NCI-H345 (cell line): ENCODE measurements at places on chromosomes 11 and 22.

GRCh38 chr11:112226831-112227401, 688 bp downstream of the PTS start:
- no peak for DNase-seq

DNA sequence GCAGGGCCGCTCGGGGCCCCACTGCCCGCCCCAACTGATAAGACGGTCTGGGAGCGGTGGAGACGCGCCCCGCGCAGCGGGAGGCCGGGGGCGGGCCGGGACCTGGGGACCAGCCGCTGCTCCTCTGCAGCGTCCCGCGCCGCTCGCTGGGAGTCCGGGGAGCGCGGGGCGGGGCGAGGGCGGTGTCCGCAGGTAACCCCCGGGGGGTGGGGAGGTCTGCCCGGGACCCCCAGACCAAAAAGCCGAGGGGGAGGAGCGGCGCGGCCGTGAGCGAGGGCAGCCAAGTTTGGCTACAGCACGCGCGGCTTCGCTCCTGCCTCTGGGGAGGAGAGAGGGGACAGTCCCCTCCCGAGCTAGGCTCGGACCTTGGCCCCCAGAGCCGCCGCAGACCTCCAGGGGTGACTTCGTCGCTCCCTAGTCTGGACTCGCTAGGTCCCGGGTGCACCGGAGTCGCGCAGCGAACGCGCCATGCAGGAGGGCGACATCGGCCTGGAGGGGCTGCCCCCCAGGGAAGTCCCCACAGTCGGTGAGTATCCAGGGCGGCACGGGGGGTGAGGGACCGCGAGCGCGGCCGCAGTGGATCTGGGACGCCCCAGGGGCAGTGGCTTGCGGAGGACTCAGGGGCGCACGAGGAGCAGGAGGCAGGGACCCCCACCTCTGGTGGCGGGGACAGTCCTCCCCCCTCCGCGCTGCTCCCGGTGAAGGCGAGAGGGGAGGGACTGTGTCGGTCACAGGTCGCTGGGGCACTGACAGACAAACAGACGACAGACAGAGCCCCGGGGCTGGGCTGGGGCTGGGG, 92.3 kb upstream of the ANO1 start:
- no peak for DNase-seq

DNA sequence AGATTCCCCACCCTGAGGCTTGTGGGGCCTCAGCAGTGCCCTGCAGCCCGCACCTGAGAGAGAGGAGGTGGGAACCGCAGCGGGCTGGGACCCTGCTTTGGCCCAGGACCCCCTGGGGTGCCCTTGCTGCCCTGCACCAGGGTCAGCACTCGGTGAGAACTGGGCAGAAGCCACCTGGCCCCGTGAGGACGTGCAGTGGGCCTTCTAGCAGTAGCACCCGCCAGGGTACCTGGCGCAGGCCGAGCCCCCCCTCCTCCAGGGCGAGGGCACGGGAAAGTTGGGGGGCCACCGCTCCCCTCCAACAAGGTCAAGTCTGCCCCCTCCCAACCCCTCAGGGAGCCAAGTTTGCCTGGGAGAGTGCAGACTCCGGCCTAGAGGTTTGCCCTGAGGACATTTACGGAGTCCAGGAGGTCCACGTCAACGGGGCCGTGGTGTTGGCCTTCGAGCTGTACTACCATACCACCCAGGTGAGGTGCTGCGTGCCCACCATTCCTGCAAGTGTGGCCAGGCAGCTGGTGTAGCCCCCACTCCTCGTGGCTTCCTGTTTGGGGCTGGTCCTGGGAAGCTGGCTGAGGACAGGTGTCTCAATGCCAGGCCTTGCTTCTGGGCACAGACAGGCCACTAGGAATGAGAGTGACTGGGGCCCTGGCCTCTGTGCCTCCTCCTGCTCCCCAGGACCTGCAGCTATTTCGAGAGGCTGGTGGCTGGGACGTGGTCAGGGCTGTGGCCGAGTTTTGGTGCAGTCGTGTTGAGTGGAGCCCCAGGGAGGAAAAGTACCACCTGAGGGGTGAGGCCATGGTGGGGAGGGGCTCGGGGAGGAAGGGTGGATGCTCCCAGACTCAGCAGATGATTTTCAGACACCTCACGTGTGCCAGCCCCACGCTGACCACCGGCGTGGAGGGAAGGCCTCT, 3.5 kb downstream of the PGGHG start:
- DNase-seq, result no peak

- no peak for DNase-seq
Measured at GRCh38 chr11:73467505-73467904, 91.3 kb downstream of the RELT start.

DNA sequence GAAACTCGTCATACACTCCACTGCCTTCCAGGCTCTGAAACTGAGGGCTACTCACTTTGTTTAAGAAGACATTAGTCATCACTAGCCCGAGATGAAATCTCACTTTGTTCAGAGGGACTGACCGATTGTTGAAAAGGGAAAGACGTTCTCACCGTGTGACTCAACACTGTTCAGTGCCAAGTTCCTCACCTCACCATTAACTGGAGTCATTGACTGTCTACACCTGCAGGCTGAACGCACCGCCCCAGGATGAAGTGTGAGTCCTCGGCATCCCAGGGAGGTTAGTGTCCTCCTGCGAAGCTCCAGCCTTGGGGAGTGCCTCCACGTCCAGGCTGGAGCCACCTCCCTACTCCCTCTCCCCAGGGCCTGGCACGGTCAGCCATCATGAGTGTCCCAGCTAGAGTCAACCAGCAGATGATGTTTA, 30.4 kb downstream of the FADD start:
- DNase-seq, result no peak

- no peak for DNase-seq
Measured at GRCh38 chr22:46739094-46739870, 1.2 kb upstream of the CERK start.
